ENCODE measurements at places on chromosomes 16 and 17. TPM values are rescaled to one million over a fixed set of nuclear protein-coding genes. Genes with fewer than 3 reads are reported as not detected.

Gene SPEM1
- 0.36 TPM for total RNA-seq

Gene ALOX12
- not detected for total RNA-seq

Gene AURKB
- 174 TPM for total RNA-seq

GRCh38 chr17:70230850-70231640 lies 61.7 kb downstream of the KCNJ2 start:
- no peak for DNase-seq

DNA sequence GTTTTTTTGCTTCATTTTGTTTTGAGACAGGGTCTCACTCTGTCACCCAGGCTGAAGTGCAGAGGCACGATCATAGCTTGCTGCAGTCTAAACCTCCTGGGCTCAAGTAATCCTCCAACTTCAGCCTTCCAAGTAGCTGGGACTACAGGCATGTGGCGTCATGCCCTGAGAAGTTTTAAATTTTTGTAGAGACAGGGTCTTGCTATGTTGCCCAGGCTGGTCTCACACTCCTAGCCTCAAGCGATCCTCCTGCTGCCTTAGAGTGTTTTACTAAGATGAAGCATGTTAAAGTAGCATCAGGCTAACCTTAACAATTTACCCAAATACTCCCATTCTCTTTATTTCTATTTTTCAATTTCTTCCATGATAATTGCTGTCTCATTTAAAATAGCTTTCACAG lies 49.2 kb upstream of the CACNG3 start:
- DNase-seq, result no peak

GRCh38 chr17:61075988-61076387 lies 323.7 kb upstream of the TBX2 start:
- no peak for DNase-seq

DNA sequence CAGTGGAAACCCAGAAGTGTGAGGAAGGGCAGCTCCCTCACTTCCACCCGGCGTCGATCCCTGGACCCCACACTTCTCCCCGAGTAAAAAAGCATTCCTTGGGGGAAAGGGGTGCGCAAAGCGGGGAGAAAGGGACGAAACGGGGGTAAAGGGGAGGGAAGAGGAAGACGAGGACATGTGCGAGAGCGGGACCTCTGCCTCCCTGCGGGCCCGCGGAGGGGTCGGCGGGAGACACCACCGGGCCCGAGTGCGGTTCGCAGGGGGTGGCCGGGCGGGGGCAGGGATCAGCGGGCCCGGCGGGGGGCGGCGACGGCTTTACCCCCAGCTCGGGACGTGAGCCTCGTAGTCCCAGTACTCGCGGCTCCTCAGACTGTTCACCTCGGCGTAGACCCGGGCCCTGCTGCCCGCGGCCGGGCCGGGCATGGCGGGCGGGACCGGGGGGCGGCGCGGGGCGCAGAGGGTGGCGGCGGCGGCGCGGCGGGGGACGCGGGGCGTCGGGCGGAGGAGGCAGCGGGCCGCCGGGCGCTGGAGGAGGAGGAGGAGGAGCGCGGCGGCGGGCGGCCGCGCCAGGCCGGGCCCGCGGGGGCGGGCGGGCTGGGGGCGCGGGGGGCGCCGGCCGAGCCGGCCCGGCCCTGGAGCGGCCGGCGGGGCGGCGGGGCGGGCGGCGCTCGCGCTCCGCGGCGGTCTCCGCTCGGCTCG lies 443 bp downstream of the CSNK2A2 start:
- DNase-seq, result peak; percentile 5

GRCh38 chr17:17739388-17740066 lies 58.3 kb downstream of the RAI1 start:
- no peak for DNase-seq

GRCh38 chr17:41452281-41452680 lies 11.5 kb upstream of the KRT38 start:
- DNase-seq, result no peak

DNA sequence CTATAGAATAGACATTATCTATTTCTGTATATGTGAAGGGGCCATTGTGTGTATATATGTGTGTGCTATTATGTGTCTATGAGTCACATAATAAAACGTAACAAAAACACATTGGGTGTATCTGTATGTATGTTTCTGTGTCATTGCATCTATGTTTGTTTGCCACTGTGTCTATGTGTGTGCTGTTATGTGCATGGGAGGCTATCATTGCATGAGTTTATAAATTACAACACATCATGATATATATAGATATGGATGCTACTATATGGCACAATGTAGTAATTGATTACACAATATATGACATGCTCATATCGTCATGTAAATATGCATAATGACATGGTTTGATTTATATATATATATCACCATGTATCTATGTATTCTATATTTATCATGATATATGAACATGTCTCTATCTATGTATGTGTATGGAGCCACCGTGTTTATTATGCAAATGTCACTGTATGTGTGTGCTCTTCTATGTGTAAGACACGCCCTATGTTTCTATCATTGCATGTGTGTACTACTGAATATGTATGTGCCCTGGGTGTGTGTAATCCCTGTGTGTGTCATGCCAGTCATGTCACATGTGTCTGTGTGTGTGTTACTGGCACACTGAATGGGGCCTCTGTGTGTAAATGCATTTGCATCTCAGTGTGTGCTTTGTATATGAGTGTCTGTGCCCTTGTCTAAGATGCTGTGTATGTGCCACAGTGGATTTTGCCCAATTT lies 1.4 kb upstream of the TSPOAP1 start:
- peak; percentile 81 for DNase-seq

Data from activated CD8-positive, alpha-beta T cell treated with anti-CD3 and anti-CD28 coated beads for 36 hours (primary cell).